ENCODE measurements at places on chromosomes 6 and 20.

DNA sequence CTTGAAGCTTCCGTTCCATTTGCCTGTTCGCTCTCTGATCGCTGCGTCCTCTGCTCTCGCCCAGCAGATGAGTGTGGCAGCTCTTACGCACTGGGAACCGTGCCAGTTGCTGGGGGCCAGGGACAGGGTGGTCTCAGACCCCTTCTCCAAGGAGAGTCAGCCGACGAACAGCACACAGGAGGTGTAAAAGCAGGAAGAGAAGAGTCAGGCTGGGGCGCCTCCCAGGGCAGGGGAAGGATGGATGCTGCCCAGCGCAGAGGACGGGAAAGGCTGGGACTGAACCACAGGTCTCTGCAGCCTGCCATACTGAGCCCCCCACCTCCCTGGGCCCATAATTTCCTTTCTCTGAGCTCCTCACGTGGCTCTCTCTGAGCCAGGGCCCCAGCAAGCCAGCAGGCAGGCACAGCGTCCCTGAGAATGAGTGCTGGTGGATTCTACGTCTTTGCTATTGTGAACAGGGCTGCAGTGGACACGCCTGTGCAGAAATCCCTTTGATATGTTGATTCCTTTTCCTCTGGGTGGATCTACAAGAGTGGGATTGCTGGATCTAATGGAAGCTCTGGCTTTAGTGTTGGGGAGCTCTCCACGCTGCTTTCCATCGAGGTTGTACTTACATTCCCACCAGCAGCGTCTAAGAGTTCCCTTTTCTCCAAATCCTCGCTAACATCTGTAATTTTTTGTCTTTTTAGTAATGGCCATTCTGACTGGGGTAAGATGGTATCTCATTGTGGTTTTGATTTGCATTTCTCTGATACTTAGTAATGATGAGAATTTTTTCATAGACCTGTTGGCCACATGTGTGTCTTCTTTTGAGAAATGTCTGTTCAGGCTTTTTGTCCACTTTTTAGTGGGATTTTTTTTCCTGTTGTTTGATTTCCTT, 104.1 kb downstream of the PSMB1 start:
- no peak for DNase-seq

- DNase-seq, result peak; percentile 32
Observed at GRCh38 chr6:163554663-163555062, 140.1 kb downstream of the QKI start.

DNA sequence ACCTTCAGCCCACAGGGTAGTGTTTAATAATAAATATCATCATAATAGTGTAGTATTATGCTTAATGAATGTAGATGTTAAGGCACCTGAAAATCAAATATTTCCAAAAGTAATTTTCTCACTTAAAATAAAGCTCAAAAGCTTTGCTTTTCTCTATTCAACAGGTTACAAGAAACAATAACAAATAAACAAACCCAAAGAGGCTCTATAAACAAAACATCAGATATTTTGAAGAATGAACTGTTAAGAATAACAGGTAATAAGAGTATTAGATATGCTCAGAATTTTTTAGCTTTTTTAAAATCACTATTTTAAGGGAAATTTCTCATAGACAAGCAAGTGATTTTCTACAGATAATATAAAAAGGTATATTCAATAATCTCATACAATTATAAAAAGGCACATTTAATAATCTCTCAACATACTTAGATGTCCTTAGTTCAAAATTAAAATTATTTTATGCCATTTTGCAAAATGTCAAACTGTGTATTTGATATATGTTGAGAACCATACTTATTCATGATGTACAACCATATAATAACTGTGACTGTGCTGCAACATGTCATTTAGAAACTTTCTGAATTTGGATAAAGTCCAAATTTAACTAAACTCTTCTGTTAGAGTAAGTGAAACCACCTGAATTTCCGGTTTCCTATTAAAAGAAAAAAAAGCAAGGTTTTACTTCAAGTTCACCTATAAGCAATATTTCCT, 35.8 kb downstream of the PHIP start:
- no peak for DNase-seq

DNA sequence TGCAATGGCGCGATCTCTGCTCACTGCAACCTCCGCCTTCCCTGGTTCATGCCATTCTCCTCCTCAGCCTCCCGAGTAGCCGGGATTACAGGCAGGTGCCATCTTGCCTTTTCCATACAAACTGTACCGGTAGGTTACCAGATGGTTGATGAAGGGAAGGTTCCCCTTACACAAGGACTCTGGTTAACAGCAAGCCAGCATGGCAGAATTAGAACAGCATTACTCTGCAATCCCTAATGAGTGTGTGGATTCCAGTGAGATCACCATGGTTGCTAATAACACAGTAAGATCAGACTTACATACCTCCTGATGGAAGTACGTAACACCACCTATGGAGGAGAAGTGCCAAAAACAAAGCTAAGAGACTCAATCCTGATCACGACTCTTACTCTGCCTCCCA, 51.7 kb downstream of the TTI1 start:
- DNase-seq, result no peak

DNA sequence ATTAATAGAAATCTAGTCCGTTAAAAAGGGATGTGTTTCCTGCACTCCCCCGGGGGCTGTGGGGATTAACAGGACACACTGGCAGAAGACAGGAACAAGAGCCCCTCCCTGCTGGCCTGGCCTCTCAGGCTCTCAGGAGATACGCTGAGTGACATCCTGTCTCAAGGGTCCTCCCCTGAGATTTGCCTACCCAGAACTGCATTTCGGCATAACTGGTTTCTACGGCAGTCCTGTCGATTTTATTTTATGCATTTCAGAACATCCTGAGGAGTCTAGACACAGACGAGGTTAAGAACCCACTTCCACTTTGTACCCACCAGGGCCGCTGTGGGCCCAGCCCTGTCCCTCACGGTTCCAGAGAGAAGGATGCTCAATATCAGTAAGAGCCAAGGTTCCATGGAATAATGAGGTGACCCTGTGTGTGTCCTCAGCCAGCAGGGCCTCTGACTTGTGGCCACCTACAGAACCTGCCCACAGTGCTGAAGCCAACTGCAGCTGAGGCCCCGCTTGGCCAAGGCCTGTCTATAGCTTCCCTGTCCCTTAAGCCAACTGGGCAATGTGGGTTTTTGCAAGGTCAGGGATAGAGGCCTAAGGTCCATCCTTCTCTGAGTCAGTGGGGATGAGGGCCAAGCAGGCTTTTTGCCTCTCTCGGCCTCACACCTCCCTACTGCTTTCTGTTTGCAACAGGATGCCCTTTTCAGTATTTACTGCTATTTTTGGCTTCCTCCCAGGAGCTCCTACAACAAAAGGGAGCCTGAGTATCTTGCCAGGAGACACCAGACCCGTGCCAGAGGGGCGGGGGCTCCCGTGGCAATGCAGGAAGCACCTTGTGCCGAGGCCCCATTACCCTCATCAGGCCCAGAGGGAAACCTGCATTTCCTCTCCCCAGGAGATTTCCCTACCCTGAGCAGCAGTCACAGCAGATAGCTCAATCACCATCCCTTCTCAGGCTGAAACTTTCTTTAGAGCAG, 14.7 kb downstream of the UQCC2 start:
- no peak for DNase-seq

- no peak for DNase-seq
Observed at GRCh38 chr6:155894758-155895157, 439.1 kb upstream of the NOX3 start.

DNA sequence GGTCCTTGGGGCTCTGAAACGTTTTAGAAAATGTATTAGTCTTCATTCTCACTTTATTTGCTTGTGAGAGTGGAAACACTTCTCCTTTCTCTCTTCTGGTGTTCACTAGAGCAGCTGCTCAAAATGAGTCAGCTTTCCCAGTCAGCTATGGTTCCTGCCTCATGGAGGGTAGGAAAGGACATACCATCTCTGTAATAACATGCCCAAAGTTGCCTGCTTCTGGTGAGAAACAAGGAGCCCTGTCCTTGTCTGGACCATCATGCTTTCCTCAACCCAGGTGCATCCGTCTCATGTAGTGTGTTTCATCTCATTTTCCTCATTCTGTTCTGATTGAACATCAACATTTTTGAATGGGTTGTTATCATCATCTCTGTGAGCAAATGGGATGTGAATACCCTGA, 17.1 kb upstream of the TINAG start:
- DNase-seq, result no peak

DNA sequence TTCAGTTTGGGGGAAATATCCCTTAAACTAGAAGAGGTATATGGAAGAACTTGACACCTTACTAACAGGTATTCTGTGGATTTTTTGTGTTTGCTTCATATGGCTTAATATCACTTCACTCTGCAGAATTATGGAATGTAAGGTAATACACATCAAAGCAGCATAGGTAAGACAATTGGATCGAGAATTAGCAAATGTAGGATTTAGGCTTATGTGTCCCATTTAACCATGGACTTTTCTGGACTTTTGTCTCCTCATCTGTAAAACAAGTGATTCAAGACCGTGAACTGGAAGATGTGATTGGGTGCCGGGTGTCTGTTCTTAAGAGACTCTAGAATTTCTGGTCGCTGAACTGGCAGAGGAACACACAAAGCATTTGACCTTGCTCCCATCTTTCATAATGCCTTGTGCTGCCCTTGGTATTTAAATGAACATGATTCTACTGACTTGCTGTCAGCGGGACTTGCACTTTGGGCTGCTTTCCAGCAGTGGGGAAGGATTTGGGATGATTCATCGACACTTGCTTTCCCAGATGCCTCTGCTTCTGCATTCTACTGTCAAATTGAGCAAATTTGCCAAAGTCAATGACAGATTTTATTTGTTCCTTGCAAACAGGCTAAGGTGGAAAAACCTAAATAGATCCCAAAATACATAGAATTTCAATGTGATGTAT, 199.8 kb downstream of the PLCB1 start:
- DNase-seq, result no peak

DNA sequence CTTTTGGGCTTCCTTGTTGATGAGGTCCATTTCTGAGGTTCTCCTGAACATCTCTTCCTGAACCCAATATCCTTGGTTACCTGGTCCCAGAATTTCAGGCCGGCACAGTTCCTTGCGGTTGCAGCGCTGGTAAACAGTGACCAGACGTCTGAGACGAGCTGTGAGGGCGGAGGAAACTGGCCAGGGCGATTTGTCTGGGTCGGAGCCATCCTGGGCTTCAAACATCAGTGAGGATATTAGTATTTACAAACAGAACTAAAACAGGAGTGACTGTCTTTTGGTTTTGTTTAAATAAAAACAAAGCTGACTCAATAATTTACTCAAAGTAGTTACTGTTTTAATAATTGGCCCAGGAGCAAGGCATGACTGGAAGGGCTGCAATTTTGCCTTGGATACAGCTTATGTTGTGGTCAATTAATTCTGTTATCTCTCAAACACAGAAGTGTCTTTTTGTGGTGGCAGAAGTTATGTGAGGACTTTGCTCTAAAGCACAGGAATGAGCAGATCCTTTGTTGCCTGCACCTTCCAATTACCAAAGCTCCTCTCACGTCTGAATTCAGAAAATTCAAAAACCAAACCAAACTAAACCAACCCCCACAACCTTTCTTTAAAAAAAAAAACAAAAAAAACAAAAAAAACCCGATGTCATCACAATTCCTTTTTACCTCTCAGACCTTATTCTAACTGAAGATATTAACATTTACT, 58.7 kb upstream of the EMILIN3 start:
- no peak for DNase-seq

GRCh38 chr6:118630923-118631322, 20.5 kb downstream of the CEP85L start:
- DNase-seq, result no peak

DNA sequence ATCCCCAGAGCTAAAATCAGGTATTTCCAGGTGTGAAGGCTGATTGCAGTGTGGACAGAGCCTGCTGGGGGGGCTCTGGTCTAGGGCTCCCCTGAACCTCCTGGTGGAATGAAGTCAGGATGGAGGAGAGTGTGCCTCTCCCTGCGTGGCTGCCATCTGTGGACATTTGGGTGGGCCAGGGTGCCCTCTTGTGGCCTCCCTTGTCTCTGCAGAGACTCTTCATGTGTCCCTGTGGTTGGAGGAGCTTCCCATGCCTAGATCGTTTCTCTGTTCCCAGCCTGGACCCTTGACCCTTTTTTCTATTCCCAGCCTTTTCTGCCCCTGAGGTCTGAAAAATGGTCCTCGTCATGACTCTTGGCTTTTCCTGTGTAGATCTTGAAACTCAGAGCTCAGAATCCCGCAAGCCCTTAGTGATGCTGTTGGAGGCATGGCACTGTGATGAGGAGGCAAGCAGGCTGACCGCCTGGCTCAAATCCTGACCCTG, 9.9 kb upstream of the PSMF1 start:
- no peak for DNase-seq

DNA sequence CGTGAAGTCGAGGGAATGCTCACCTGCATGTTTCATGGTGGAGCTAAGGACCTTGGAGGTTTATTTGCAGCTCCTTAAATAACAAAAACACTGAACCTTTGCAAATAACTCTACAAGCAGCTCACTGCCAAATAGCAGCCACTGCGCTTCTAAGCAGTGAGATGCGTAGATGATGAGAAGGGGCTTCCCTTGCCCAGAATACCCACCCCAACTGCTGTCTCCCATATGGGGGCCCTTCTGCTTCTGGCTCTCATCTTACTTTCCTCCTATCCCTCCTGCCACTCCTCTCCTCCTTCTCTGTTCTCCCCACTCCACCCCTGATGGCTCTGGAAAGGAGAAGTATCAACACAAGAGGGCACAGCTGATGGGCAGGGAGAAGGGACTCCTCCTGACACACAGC, 193.3 kb upstream of the SSTR4 start:
- DNase-seq, result no peak

- DNase-seq, result no peak
Observed at GRCh38 chr6:44682280-44682679, 294.8 kb downstream of the CDC5L start.

DNA sequence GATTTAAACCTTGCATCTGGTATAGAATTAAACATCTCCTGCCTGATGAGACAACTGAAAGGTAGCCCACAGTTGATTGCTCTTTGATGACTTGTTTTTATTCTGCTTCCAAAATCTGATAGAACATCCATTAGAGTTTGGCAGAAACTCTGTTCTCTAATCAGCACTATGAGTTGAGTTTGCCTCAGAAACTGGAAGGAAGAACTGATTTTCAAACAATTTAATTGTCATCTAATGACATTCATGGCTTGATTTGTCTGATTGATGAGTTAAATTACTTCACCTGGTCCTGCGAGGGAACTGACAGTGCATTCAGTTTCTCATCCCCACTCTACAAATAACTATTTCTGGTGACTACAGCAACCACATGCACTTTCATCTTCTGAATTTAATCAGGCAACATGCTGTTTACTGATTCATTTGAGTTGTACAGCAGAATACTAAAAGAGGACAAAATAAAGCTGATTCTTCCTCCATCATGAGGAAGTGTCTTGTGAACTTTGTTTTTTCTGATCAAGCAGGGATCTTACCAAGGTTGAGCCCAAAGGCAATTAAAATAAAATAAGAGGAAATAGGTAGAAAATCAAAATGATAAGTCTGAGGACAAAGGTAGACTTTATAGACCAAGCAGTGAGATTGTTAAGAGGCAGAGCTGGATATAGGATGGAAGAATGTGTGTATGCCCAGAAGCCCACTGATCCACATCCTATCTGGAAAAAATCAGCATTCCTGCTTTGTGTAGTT, 15.7 kb upstream of the MRAP2 start:
- no peak for DNase-seq
